Breast epithelium (tissue), 4 donors: ENCODE measurements at places on chromosomes 1 and 21.

GRCh38 chr1:172429331-172430127 lies 9.0 kb downstream of the C1orf105 start:
- no peak for DNase-seq

DNA sequence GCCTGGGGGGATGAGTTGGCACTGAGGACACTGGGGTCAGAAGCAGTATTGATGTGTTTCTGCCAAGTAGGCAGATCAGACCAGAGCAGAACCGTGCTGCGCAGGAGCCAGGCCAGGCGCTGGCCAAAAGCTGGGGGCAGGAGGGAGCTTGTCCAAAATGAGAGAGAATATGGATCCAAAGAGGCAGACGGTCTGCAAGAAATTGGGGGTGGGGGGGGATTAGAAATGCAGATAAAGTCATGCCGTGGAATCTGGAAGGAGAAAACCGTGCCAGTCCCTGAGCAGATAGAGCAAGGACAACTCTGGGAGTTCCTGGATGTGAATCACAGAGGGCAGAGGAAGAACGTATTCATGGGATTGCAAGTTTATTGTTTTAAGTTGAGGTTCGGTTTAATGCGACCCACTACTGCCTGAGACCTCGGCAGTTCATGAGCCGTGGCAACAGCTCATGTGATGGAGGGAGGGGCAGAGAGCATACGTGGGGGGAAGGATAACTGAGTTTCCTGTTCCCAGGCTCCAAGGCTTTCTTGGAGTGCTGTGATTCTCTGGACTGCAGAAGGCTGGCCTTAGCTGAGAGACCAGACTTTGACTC lies 224.0 kb downstream of the FGGY start:
- DNase-seq, result no peak

- DNase-seq, result no peak
These were observed 113.9 kb downstream of the GRIK3 start for GRCh38 chr1:36920371-36920770.

DNA sequence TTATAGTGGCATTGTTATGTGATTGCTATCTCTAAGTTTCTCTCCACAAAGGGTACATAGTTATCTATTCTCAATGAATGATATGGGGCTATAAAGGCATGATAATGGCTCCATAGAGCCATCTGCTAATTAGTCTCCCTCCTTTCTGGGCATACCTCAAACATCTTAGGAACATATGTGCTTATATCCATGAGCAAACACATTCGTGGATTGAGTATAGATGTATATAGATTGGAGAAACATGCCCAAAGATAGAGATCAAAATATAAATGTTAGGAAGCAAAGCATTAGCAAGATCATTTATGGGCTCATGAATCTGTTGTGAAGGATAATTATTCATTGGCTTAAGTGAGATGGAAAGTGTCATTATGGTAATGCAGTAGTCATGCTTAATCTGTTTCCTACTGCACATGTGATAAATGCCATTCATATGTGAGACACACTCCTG lies 155.8 kb upstream of the UBE2U start:
- DNase-seq, result no peak

DNA sequence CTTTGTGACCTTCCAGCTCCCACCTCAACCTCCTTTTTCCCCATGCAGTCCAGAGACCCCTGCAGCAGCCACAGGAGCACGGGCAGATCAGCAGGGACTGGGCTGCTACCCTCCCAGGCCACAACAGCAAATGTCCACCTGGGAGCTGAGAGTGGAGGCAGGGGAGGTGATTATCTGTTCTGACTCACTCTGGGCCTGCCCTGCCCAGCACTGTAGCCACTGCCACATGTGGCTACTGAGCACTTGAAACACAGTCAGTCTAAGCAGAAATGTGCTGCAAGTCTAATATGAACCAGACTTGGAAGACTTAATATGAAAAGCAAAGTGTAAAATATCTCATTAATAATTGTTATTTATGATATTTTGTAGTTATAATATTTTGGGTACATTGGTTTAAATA lies 148.9 kb upstream of the VANGL1 start:
- DNase-seq, result no peak

DNA sequence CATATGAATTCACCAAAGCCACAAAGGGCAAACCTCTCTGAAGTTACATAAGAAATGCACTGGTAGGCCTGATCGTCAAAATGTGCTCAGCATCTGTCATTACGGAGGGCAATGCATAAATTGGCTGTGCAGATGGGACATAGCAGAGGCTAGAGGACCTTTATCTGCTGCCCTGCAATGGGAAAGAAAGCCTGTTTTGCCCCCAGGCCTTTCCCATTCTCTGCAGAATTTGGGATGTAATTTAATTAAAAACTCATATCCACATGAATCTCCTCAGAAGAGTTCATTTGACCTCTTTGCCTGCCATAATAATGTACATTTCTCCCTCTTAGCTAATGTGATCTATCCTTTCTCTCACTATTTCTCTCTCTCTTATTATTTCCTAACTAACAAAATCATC lies 158.1 kb downstream of the ZP4 start:
- no peak for DNase-seq

- DNase-seq, result no peak
These were observed 32.0 kb downstream of the LHX9 start for GRCh38 chr1:197948926-197949899.

DNA sequence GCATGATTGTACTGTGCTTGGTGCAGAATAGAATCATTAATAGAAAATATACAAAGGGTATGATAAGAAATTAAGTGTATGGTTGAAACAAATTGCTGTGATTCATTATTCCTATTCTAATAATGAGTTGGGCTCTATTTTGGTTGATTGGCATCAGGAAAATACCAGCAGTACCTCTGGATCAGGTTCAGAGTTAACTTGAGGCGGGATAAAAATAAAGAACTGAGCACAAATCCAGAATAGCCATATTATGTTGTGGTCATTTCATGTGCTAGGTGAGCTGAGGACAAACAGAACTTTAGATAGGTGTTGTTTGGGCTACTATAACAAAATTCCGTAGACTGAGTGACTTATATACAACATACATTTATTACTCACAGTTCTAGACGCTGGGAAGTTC lies 60.7 kb upstream of the GCLM start:
- no peak for DNase-seq

DNA sequence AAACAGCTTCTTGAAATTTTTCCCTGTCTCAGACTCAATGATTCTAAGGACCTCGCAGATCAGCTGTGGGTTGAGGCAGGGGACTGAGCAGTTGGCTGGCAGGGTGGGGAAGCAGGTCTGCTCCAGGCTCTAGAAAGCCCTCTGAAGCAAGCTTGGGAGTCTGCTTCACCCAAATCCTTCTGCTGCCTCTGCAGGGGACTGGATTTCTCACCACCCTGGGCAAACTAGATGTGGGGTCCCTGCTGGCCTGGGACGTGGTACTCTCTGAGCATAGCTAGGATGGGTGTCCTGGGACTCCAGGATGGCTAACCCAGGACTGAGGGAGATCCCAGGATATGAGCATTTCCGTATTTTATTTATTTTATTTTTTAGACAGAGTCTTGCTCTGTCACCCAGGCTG lies 89.3 kb downstream of the LAMC2 start:
- no peak for DNase-seq

- DNase-seq, result no peak
These were observed 7.0 kb downstream of the COL24A1 start for GRCh38 chr1:86149591-86149990.

DNA sequence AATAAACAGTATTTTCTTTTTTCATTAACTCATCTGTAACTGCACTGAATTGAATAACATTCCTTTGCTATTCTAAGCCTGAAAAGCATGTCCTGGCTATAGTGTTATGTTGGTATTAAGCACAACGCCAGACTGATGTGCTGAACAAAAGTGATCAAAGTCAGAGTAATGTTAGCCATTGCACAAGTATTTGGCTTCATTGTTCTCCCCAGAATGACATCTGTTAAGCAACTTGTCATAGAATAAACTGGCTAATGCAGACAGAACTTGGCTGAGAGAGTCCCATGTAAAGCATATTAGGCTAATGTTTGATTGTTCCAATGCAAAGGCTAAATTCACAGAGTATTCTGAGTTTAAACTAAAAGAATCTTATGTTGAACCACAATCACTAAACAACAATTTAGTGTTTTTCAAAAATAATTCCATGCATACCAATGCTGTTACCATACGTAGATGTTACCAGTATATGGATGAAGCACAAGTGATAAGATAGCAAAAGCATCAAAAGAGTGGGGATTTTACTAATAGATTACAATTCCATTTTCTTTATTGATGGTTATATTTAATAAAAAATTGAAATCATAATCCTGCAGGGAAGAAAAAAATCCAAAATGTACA lies 235.3 kb upstream of the DMRTA2 start:
- no peak for DNase-seq

DNA sequence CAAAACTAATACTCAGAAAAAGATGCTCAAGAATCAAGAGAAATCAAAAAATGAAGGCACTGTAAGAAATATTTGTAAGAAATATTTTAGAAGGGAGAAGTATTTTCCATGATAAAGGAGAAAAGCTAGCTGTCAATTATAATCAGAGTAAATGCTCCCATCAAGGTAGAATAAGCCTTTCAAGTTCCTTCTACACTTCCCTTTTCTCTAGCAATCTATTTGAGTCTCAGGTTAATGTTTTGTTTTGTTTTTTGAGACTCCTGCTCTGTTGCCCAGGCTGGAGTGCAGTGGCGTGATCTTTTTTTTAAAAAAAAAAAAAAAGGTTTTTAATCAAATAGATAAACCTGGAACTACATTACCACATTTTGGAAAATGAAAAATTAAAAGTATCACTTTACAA lies 33.3 kb downstream of the PUM1 start:
- DNase-seq, result no peak

GRCh38 chr1:163035446-163036249 lies 33.5 kb upstream of the RGS4 start:
- no peak for DNase-seq

DNA sequence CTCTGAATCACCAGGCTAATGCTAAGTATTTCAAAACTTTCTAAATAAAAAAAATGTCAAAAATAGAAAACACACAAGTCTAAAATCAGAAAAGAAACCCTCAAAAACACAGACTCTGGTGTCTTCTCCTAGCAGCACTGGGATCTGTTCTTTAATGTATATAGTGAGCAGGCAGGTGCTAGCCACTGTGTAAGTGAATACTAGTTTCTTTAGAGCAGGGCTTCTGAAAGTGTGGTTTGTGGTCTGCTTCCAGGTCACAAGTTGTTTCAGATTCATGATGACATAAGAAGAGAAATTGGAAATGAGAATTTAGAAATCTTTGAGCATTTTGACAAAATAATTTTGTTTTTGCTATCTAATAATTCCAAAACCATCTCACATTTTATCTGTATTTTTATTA lies 763.1 kb downstream of the USP25 start:
- DNase-seq, result no peak

- no peak for DNase-seq
These were observed 17.2 kb upstream of the BEND5 start for GRCh38 chr1:48793863-48794262.

DNA sequence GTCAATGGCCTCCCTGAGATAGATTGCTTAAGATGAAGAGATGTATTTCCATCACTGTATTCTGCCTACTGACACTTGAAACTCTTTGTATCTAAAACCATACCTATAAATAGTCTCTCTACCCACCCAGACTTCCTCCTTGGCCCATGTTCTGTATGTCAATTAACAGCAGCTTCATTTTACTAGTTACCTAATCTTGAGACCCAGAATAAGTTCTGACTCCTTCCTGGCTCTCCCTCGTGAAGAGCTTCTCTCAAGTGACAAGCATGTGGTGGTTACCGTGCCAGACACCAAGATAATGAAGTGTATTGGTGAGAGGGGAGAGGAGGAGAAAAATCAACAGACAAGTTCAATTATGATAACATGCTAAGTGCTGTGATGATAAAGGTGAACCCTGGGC lies 128.8 kb upstream of the RAVER2 start:
- DNase-seq, result no peak

DNA sequence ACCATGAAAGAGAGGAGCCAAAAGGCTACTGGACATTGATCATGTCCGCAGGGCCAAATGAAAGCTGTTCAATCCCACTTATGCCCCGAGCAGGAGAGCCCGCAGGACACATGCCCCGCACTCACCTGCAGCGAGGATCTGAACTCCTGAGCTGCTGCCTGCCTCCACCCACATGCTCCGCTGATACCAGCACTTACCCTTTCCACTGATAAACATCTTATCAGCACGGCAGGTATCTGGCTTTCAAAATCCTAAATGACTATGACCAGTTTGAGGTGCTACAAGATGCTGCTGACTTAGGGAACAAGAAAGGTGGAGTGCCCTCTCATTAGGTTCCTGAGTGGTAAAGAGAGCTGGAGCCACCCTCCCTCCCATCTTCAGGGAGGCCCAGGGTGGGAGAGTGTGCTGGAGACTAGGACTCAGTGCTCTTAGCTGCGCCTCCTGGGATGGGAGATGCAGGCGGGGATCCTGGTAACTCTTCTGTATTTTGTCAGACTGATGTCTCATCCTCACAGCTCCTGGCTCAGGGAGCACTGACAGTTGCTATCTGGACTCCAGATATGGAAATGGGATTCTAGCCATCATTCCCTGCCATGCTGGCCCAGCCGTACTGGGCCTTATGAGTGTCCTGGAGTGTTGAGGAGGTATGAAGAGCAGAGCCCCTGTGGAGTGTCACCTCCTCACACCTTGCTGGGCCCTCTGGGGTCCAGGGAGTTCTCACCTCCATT lies 86.4 kb upstream of the F3 start:
- no peak for DNase-seq
